ENCODE measurements at places on chromosomes 12 and 14.

DNA sequence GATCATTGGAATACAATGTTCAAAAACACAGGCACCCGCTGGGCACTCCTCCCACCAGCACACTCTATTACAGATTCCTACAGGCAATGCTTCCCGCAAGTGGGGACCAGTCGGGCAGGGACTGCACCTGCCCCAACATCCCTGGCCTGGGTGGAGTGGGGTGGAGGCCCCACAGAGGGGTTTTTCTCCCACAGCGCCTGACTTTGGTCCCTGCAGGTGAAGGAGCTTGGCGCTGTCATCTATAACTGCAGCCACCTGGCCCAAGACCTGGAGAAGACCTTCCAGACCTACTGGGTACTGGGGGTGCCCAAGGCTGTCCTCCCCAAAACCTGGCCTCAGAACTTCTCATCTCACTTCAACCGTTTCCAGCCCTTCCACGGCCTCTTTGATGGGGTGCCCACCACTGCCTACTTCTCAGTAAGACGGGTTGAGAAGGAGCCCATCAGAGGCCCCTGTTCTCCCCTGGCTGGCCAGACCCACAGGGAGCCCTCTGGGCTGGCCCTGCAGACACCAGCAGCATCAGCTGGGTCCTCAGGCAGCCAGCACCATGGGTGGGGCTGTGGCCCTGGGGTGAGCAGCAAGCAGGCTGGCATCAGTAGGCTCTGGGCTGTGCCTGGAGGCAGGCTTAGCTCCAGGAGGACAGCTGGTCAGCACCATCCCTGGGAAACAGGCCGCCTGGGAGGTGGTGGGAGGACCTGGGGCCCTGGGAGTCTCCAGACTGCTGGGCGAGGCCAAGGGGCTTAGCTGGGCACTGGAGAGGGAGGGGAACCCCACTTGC is 6.0 kb downstream of the PLD4 start:
- no peak for DNase-seq

GRCh38 chr12:85804663-85805062 is 31.5 kb downstream of the RASSF9 start:
- no peak for DNase-seq

GRCh38 chr14:67004521-67004920 is 184.7 kb upstream of the GARIN2 start:
- DNase-seq, result no peak

DNA sequence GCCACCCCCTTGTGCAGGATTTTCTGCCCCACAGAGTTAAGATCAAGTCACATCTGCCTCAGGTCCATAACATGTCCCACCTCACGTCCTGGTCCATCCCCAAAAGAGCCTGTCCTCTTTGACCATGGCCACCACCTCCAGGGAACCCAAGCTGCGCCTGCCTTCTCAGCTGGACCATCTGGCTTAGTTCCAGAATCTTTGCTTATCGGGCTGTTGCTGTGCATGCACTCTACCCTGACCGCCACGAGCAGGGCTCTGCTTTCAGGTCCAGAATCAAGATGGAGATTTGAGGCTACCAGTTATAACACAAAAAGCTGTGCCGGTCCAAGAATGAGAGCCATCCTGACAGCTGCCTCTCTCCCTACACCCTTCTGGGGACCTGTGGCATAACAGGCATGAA is 326.7 kb downstream of the DPF3 start:
- DNase-seq, result no peak

DNA sequence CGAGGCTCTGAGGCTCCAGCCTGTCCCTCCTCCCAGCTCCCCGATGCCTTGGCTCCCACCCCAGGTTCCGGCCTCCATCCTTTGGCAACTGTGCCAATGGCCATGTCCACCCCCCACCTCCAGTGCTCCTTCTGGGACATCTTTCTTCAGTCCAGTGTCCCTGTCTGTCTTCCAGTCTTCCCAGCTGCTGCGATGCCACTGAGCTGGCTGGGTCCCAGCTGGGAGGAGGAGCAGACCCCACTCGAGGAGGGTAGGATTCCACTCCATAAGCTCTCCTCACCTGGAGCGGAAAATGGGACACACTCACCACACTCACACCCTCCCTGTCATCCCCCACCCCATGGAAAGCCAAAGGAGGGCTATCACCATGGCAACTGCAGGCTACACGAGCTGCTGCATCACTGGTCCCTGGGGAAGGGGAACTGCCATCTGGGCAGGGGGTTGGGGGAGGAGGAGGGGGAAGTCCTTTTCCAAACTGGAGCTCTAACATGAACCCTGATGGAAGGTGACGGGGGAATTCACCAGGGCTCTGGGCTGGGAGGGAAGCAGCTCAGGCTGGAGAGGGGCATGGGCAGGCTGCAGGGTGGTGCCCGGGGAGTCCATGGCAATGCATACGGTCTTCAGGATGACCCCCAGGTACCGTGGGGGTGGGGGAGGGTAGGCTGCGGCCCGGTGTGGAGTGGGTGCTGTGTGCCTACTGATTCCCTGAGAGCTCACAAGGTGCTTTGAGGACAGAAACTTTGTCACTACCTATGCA is 94.3 kb downstream of the LRRC74A start:
- DNase-seq, result peak; percentile 100

- no peak for DNase-seq
These were observed 1.9 kb downstream of the TTLL5 start for GRCh38 chr14:75662966-75663365.

DNA sequence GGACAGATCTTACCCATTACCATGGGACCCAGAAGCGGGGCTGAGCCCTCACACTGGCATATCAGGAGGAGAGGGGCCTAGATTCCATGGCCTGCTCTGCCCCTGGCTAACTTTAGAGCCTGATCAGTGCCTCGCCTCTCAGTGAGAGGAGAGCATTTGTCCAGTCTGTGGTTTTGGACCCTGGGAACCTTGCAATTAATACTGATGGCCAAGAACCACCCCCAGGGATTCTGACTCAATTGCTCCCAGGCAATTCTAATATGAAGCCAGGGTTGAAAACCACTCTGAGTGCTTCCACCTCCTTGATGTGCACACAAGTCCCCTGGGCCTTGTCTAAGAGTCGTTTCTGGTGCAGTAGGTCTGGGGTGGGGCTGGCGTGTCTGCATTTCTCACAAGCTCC is 67.7 kb downstream of the CALM1 start:
- DNase-seq, result no peak

DNA sequence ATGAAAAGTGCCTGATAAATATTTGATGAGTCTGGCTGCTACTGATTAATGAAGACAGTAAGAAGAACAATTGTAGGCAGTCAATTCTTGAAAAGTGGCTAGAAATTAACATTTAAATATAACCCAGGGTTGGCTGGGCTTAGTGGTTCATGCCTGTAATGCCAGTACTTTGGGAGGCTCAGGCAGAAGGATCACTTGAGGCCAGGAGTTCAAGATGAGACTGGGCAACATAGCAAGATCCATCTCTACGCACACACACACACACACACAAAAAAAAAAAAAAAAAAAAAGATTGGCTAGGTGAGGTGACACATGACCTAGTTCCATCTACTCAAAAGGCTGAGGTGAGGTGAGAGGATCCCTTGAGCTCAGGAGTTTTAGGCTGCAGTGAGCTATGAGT is 7.9 kb upstream of the PLBD1 start:
- DNase-seq, result no peak

GRCh38 chr14:59117754-59118528 is 70.5 kb upstream of the DAAM1 start:
- DNase-seq, result no peak

- no peak for DNase-seq
These were observed 196.5 kb upstream of the AMIGO2 start for GRCh38 chr12:47276253-47276620.

- no peak for DNase-seq
These were observed 2.3 kb downstream of the JDP2 start for GRCh38 chr14:75430116-75430515.

- DNase-seq, result no peak
These were observed 21.2 kb upstream of the CDKL1 start for GRCh38 chr14:50417853-50418252.

DNA sequence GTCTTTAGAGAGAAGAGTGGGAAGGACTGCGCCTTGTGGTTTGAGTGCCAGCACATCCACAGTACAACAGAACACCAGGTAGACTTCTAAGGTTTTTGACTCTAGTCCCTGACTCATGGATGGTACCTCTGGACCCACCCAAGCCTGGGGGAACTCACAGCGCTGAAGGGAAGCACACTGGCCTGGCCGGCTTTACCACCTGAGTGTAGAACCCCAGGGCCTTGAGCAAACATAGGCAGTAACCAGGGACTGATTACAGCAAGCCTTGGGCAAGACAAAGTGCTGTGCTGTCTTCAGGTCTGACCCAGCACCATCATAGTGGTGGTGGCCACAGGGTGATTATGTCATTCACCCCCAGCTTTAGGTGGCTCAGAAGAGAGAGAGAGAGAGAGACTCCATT is 17.2 kb downstream of the EML5 start:
- no peak for DNase-seq

- DNase-seq, result no peak
These were observed 65.2 kb downstream of the PPP2R5E start for GRCh38 chr14:63478010-63478409.

DNA sequence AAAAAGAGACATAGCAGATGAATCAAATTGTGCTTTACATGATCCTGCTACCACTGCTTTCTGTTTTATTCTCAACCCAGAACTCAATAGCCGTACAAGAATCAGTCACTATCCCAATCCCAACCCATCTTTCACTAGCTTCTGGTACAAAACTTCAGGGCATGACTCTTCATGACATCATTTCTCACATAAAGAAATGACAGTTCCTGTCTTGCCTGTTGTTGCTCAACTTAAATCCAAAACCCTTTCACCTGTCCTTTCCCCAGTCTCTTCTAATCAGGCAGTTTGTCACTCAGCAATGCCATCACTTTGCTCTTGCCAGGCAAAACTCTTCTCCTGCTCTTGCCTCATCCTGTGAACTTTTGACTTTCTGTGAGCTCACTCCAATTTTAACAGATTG is 962.8 kb downstream of the GALC start:
- no peak for DNase-seq

- DNase-seq, result no peak
These were observed 60.8 kb downstream of the ANO2 start for GRCh38 chr12:5884285-5884684.

- no peak for DNase-seq
These were observed 40.8 kb downstream of the ANO6 start for GRCh38 chr12:45256721-45257120.

DNA sequence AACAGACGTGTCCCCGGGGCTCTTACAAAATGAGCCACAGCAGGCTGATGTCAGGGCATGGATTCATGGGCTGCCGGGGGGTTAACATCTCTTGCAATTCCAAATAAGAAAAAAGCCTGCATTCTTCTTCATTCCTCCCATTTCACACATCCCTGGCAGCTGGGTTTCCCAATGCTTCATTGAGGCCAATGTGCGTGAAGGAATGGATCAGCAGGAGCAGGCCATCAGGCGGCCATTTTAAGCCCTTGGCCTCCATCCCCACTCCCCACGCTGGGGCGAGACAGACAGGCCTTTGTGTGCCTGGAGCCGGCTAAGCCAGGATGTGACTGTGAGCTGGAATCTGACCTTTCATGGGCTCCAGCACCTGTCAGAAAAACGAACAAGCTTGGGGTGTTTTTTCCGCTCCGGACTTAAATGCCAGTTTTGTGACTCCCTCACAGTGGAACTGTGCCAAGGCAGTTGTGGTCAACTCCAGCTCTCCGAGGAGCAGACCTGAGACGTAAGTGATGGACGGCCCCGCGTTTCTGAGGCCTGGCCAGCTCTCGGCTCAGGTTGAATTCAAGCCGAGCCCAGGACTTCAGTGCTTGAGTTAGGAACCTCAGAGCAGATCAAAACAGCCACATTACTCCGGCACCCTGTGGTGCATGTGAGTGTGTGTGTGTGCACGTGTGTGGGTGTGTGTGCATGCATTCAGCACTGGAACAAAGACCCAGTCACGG is 133.1 kb downstream of the TMEM30B start:
- no peak for DNase-seq

GRCh38 chr14:51638071-51638944 is 13.4 kb upstream of the FRMD6 start:
- DNase-seq, result no peak

DNA sequence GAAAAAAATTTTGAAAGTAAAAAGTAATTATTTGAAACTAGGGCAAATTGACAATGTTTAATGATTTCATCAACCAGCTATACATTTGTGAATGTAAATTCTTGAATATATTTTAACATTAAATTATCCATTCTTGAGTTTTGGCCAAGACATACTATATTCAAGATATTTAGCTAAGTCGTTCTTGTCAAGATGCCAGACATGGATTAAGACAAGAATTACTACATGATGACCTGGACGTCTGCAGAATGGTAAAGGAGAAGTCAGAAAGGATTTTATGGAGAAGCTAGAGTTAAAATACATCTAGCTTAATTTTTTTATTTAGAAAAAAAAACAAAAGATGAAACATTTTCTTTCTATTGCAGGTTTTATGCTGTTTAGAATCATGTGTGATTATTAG is 255.8 kb downstream of the TMTC2 start:
- DNase-seq, result no peak

DNA sequence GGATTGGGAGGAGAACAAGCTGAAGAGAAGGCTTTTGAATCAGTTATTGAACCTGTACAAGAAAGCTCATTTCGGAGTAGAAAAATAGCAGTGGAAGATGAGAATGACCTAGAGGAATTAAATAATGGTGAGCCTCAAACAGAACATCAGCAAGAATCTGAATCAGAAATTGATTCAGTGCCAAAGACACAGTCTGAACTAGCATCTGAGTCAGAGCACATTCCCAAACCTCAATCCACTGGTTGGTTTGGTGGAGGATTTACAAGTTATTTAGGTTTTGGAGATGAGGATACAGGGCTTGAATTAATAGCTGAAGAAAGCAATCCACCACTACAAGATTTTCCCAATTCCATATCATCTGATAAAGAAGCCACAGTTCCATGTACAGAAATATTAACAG is 13.5 kb downstream of the MIA2 start:
- DNase-seq, result no peak

- no peak for DNase-seq
These were observed 163.6 kb downstream of the RIMBP2 start for GRCh38 chr12:130552483-130552996.

- DNase-seq, result peak; percentile 42
These were observed 90.3 kb downstream of the C12orf75 start for GRCh38 chr12:105420659-105421240.

GRCh38 chr12:1436015-1436414 is 158.4 kb downstream of the FBXL14 start:
- no peak for DNase-seq

- no peak for DNase-seq
These were observed 4.4 kb downstream of the CLEC12A start for GRCh38 chr12:9975614-9976013.

- DNase-seq, result no peak
These were observed 169.9 kb downstream of the PRKD1 start for GRCh38 chr14:29757711-29758233.

- no peak for DNase-seq
These were observed 1.8 kb downstream of the RASSF9 start for GRCh38 chr12:85834378-85834777.

- no peak for DNase-seq
These were observed 73.0 kb downstream of the DNAI7 start for GRCh38 chr12:25121916-25122315.

DNA sequence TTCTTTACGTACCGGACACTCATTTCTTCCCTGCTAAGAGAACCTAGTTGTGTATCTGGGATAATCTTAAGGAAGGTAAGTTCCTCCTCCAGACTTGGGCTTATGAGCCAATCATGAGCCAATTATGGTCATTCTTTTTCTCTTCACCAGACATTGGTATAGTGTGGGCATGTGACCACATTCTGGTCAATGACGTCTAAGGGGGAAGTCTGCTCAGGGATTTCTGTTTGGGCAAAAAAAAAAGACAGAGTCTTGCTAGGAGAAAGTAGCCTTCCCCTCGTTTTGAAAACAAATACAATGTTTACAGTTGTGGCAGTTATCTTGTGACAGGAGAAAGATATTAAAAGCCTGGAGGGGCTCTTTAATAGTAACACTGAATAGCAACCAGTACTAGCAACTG is 20.1 kb upstream of the PLXNC1 start:
- DNase-seq, result no peak

- DNase-seq, result no peak
These were observed 404.5 kb upstream of the TBX3 start for GRCh38 chr12:115088328-115088994.

Measured in NCI-H2171 (cell line).